Activated naive CD8-positive, alpha-beta T cell treated with anti-CD3 and anti-CD28 coated beads for 36 hours (primary cell): ENCODE measurements at places on chromosomes 2 and 18. TPM values are rescaled to one million over a fixed set of nuclear protein-coding genes. Genes with fewer than 3 reads are reported as not detected.

- H3K4me3 ChIP-seq: peak overlapping the region; percentile 90
- H3K4me1 ChIP-seq: peaks cover 43% of the 10 kb centered on the region
- H3K36me3 ChIP-seq: peaks cover 10% of the 10 kb centered on the region
- no peaks in the 10 kb centered on the region for H3K27me3 ChIP-seq
Measured at GRCh38 chr2:148645539-148646230, 1.1 kb downstream of the EPC2 start.

DNA sequence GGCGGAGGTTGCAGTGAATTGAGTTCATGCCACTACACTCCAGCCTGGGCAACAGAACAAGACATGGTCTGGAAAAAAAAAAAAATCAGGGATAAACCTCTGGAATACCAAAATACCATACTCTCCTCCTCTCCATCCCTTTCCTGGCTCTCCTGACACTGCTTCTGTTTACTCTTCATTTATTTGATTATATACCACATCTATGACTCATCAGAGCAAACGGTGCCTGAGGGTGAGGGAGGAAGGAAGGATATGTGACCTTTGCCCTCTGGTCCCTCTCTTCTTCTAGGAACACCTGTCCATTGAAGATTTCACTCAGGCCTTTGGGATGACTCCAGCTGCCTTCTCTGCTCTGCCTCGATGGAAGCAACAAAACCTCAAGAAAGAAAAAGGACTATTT lies 30.0 kb downstream of the VIL1 start:
- H3K4me1 ChIP-seq: no peaks in the 10 kb centered on the region
- DNase-seq: no peak
- no peak overlapping the region for H3K27ac ChIP-seq
- H3K4me3 ChIP-seq: no peak overlapping the region
- peaks cover 12% of the 10 kb centered on the region for H3K36me3 ChIP-seq

GRCh38 chr2:220708366-220708765 lies 863.7 kb downstream of the EPHA4 start:
- H3K4me3 ChIP-seq: no peak overlapping the region
- H3K4me1 ChIP-seq: no peaks in the 10 kb centered on the region
- no peaks in the 10 kb centered on the region for H3K27me3 ChIP-seq
- H3K27ac ChIP-seq: no peak overlapping the region
- no peak for DNase-seq
- H3K36me3 ChIP-seq: no peaks in the 10 kb centered on the region

GLB1L gene
- 3.0 TPM for total RNA-seq

DNA sequence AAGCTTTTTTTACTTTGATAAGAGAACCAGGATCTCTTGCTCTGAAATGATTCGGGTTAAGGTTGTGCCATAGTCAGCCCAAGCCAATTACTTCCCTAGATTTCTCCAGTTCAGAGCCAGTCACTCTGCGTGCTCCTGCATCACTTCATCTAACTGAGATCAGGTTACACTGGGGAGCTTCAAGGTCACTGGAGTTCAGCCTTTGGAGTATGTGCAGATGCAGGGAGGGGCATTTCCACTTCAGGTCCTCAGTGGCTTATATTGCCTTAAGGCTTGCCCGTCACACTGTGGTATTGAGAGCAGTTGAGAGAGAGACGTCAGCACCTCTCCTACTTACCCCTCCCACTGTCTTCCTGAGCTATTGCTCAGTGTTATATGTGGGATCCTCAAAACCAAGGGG lies 317.8 kb downstream of the EPHA4 start:
- H3K4me3 ChIP-seq: no peak overlapping the region
- DNase-seq: no peak
- no peak overlapping the region for H3K27ac ChIP-seq
- H3K4me1 ChIP-seq: no peaks in the 10 kb centered on the region
- no peaks in the 10 kb centered on the region for H3K36me3 ChIP-seq
- no peaks in the 10 kb centered on the region for H3K27me3 ChIP-seq

DNA sequence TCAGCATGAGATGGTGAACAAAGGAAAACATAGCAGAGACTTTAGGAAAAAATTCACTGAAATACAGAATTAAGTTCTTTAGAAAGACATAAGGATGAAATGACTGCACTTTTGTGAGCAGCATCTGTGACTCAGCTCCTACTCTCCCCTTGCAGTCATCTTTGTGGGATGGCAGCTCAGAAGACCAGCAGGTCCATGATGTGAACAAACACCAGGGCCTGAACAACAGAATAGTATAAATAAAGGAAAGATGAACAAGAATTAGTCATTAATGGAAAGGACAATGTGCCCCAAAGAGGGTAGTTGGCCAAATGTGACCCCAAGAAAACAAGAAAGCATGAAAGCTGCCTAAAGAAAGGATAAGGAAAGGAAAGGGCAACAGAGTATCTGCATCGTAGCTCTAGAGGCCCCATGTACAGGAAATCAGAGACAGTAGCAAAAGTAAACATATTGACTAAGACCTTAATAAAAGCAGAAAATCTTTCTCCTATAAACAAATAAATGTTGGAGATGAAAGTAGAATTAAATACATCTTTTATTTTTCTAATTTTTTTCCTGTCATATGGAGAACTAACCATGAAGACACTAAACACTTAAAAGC lies 318.0 kb downstream of the ZEB2 start:
- no peak overlapping the region for H3K4me3 ChIP-seq
- H3K27me3 ChIP-seq: no peaks in the 10 kb centered on the region
- H3K4me1 ChIP-seq: peaks cover 43% of the 10 kb centered on the region
- peak overlapping the region; percentile 55 for H3K27ac ChIP-seq

GRCh38 chr18:27005589-27005988 lies 140.1 kb upstream of the AQP4 start:
- DNase-seq: no peak
- H3K27ac ChIP-seq: no peak overlapping the region
- no peaks in the 10 kb centered on the region for H3K4me1 ChIP-seq
- H3K4me3 ChIP-seq: no peak overlapping the region
- H3K36me3 ChIP-seq: no peaks in the 10 kb centered on the region

- no peaks in the 10 kb centered on the region for H3K27me3 ChIP-seq
- no peak for DNase-seq
- no peak overlapping the region for H3K27ac ChIP-seq
- no peaks in the 10 kb centered on the region for H3K4me1 ChIP-seq
- H3K4me3 ChIP-seq: no peak overlapping the region
Measured at GRCh38 chr18:65215865-65216466, 534.8 kb upstream of the CDH7 start.

- no peak overlapping the region for H3K27ac ChIP-seq
- no peak overlapping the region for H3K4me3 ChIP-seq
- no peaks in the 10 kb centered on the region for H3K36me3 ChIP-seq
- no peaks in the 10 kb centered on the region for H3K27me3 ChIP-seq
- no peaks in the 10 kb centered on the region for H3K4me1 ChIP-seq
- no peak for DNase-seq
Measured at GRCh38 chr18:37425222-37425621, 140.4 kb downstream of the CELF4 start.

GRCh38 chr18:76430636-76431035 lies 64.4 kb downstream of the ZNF516 start:
- no peaks in the 10 kb centered on the region for H3K27me3 ChIP-seq
- no peak overlapping the region for H3K4me3 ChIP-seq
- no peak for DNase-seq

- H3K27ac ChIP-seq: no peak overlapping the region
- H3K4me1 ChIP-seq: no peaks in the 10 kb centered on the region
- no peaks in the 10 kb centered on the region for H3K27me3 ChIP-seq
- H3K4me3 ChIP-seq: no peak overlapping the region
- peak; percentile 50 for DNase-seq
Measured at GRCh38 chr2:126527836-126528490, 128.0 kb upstream of the GYPC start.

IL18RAP gene
- total RNA-seq: 5.3 TPM

GRCh38 chr2:55556809-55557208 lies 37.3 kb downstream of the CFAP36 start:
- H3K36me3 ChIP-seq: peaks cover 37% of the 10 kb centered on the region
- H3K27me3 ChIP-seq: no peaks in the 10 kb centered on the region
- no peak overlapping the region for H3K27ac ChIP-seq
- no peak for DNase-seq

- no peaks in the 10 kb centered on the region for H3K27me3 ChIP-seq
- H3K4me1 ChIP-seq: peaks cover 2% of the 10 kb centered on the region
- no peak overlapping the region for H3K27ac ChIP-seq
- H3K36me3 ChIP-seq: no peaks in the 10 kb centered on the region
Measured at GRCh38 chr2:109194620-109194937, 65.6 kb downstream of the SH3RF3 start.

OTOS gene
- not detected for total RNA-seq

SKOR2 gene
- not detected for total RNA-seq

NYAP2 gene
- 0.06 TPM for total RNA-seq

IL1F10 gene
- total RNA-seq: not detected

DNA sequence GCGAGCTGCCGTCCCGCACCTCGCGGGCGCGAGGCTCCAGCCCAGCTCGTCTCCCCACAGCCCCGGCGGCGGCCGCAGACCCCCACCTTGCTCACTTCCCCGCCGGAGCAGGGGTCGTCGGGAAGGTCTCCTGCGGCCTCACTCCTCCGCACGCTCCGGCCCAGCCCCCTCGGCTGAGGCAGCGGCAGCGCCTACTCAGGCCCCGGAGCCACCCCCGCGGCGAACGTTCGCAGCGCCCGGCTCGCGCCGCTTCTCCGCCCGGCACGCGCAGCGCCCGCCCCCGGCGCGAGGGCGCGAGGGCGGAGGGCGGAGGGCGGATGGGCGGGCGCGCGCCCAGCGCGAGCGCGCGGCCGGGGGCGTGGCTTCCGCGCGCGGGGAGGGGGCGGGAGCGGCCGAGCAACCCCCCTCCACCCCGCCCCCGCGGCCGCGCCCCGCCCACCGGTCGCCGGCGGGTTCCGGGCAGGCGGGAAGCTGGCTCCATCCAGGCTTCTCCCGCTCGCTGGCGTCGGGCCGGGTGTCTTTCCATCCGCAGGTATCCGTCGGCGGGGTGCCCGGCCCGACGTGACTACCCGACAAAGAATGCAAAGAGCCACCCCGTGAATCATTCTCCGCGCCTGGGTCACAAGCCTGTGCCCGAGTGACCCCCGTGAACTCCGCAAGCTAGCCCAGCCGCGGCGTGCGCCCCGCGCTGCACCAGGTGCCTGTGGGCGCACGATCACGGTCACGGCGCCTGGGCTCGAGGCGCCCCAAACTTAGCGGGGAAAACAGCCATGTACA lies at the start of gene DTNB:
Gene DTNB (minus strand): TSS at position 278 of the 777 bp plus-strand sequence. CDS start 20,917 bp downstream, outside the sequence.
- H3K4me1 ChIP-seq: peaks cover 18% of the 10 kb centered on the region
- DNase-seq: peak; percentile 80
- peak within 1 kb of the TSS; percentile 83 for H3K4me3 ChIP-seq
- H3K36me3 ChIP-seq: no peaks in the 10 kb centered on the region
- H3K27me3 ChIP-seq: peaks cover 12% of the 10 kb centered on the region

DNA sequence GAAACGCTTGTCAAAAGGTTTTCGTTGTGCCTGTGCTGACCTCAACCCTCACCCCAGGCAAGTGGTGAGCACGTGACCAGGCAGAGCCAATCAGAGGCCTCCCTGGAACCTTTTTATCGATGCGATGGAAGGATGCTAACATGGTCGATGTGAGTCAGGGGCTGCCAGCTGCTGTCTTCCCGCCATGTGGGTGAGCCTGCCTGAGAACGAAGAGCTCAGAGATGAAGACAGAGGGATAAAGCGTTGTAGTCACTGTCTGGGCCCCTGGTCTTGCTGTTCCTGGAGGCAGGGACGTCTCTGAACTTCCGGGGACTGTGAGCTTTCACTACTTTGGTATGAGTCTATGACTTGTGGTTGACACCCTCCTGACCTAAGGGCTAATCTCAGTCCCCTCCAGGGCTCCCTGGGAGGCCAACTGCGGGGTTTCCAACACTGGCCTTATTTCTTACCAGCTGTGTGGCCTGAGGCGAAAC lies 18.6 kb downstream of the DNMT3A start:
- DNase-seq: peak; percentile 58
- peak overlapping the region; percentile 90 for H3K27ac ChIP-seq
- peaks cover 59% of the 10 kb centered on the region for H3K36me3 ChIP-seq
- H3K4me1 ChIP-seq: peaks cover 61% of the 10 kb centered on the region
- no peaks in the 10 kb centered on the region for H3K27me3 ChIP-seq
- peak overlapping the region; percentile 67 for H3K4me3 ChIP-seq

GAD1 gene
- total RNA-seq: 1.0 TPM

DNA sequence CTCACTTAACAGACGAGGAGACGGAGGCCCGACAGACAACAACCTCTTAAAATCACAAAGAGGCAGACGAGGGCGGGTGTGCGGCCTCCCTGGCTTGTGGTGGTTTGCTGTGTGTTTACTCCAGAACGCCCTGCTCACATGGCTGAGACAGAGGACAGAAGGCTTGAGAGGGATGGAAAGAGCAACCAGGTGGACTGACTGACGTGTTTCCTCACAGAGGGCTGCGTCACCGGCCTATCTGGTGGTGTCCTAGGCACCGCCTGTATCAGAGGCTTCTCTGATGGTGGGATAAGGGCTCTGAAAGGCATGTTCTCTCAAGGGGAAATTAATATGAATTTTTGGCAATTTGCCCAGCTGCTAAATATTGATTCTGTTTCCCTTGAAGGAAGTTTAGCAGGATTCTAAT lies 47.0 kb upstream of the RALBP1 start:
- peaks cover under 1% of the 10 kb centered on the region for H3K4me1 ChIP-seq
- H3K27me3 ChIP-seq: no peaks in the 10 kb centered on the region
- no peak overlapping the region for H3K27ac ChIP-seq

DNA sequence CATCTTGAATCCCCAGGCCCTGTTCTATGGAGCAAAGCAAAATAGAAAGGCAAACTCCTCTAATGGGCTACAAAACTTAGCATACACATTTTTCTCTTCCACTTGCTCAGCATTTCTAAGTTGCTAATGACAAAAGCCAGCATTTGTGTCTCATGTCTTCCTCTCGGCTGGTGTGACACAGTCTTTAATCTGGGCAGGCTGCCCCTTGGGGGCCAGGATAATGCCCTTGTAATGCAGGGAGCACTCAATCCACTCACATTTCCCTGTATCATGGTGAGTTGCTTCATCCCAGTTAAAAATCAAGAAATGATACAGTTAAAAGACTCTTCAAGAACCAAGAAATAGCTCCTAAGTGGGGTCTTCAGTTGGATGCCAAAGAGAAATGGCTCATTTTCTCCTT lies 109.1 kb upstream of the FBXO11 start:
- peaks cover 2% of the 10 kb centered on the region for H3K36me3 ChIP-seq
- no peaks in the 10 kb centered on the region for H3K27me3 ChIP-seq
- H3K27ac ChIP-seq: no peak overlapping the region
- H3K4me1 ChIP-seq: no peaks in the 10 kb centered on the region
- H3K4me3 ChIP-seq: no peak overlapping the region

DNA sequence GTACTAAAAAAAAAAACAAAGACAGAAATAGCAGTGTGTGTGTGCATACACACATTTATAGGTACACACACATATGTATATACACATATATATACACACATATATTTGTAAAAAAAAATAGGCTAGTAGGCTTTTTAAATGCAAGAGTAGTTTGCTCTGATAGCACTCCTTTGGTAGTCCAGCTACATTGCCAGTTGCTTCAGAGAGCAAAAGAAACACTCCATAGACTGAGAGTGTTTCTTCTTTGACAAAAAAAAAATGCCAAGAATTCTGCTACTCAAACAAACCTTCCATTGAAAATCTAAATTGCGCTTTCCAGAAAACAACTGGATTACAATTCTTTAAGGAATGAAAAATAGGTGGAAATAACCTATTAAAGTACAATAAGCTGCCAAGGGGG lies 365.9 kb upstream of the GALNT5 start:
- no peak overlapping the region for H3K27ac ChIP-seq
- H3K36me3 ChIP-seq: no peaks in the 10 kb centered on the region
- no peak overlapping the region for H3K4me3 ChIP-seq

TMEM17 gene
- 0.25 TPM for total RNA-seq

TMEM247 gene
- not detected for total RNA-seq

IL1A gene
- total RNA-seq: 0.20 TPM

CREG2 gene
- total RNA-seq: not detected

C2orf78 gene
- not detected for total RNA-seq

FTCDNL1 gene
- total RNA-seq: 3.2 TPM

GREB1L gene
- total RNA-seq: not detected

- DNase-seq: no peak
- H3K27ac ChIP-seq: no peak overlapping the region
- peaks cover 3% of the 10 kb centered on the region for H3K27me3 ChIP-seq
- H3K4me1 ChIP-seq: peaks cover 7% of the 10 kb centered on the region
- H3K4me3 ChIP-seq: no peak overlapping the region
Measured at GRCh38 chr2:197673606-197674005, 1.8 kb downstream of the RFTN2 start.

CD226 gene
- 57.2 TPM for total RNA-seq
